Activated CD8-positive, alpha-beta memory T cell treated with anti-CD3 and anti-CD28 coated beads for 1 hour (primary cell): ENCODE measurements at places on chromosomes 2 and 18.

GRCh38 chr2:167181134-167181533 is 292.9 kb downstream of the XIRP2 start:
- no peak for DNase-seq

DNA sequence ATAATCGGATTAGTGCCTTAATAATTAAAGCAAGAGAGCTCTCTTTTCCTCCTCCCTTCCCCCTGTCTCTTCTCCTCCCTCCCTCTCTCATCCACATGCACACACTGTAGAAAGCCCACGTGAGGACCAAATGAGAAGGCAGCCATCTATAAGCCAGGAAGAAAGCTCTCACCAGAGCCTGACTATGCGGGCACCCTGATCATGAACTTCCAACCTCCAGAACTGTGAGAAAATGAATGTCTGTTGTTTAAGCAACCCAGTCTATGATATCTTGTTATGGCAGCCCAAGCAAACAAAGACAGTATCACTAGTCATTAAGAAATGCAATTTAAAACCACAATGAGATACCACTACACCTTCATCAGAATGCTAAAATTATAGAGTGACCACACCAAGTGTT is 220.3 kb downstream of the EN1 start:
- DNase-seq, result no peak

DNA sequence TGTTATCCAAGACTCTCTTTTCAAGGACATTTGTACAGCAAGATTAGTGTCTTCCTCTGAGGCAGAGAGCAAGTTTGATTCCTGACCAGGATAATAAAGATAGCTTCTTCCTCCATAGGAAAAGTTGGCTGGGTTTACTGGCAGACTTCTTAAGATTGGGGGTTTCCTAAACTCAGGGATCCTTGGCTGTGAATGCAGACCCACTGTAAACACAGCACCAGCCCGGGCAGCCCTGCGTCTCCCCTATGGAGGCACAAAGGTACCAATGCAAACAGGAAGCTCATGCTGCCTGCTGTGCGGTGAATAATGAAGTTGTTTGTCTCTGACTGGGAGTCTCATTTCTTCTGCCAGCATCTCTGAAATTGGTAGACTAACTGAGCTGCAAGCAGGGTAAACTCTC is 96.2 kb upstream of the ARHGAP28 start:
- DNase-seq, result no peak

DNA sequence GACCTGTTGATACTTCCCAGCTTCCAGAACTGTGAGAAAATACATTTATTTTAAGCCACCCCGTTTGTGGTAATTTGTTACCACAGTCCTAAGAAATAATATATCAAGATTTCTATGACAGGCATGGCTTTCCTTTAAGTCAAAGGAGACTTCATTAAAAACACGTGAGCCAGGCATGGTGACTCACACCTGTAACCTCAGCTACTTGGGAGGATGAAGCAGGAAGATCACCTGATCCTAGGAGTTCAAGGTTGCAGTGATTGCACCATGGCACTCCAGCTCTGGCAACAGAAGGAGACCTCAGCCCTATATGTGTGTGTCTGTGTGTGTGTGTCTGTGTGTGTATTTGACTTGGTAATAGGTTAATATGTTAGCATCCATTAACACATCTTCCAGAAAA is 69.8 kb upstream of the SCN7A start:
- DNase-seq, result no peak
